Activated CD4-positive, alpha-beta T cell treated with anti-CD3 and anti-CD28 coated beads for 36 hours (primary cell): ENCODE measurements at places on chromosomes 2 and 18.

DNA sequence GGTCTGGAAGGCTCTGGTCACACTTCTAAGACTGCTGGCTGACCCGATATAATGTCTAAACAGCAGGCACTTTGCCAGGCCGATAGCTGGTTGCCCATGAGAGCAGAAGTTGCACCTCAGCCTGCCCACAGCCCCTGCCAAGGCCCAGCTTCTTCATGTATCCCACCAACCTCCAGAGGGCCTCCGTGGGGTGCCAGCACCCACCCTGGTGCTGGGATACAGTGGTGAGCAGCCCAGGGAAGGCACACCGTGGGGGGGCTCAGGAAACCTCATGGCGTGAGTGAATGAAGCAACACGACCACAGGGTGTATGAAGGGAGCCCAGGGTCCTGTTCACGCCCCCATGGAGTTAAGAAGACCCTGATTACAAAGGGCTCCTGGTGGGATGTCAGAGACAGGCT is 16.2 kb upstream of the GLI2 start:
- no peaks in the 10 kb centered on the region for H3K36me3 ChIP-seq
- no peaks in the 10 kb centered on the region for H3K4me1 ChIP-seq
- H3K27me3 ChIP-seq = peaks cover 2% of the 10 kb centered on the region
- DNase-seq = no peak

GRCh38 chr2:209624192-209624938 is 147.3 kb upstream of the UNC80 start:
- no peak overlapping the region for H3K27ac ChIP-seq
- H3K36me3 ChIP-seq = no peaks in the 10 kb centered on the region
- no peak for DNase-seq
- H3K4me3 ChIP-seq = no peak overlapping the region
- H3K27me3 ChIP-seq = no peaks in the 10 kb centered on the region
- H3K4me1 ChIP-seq = no peaks in the 10 kb centered on the region

DNA sequence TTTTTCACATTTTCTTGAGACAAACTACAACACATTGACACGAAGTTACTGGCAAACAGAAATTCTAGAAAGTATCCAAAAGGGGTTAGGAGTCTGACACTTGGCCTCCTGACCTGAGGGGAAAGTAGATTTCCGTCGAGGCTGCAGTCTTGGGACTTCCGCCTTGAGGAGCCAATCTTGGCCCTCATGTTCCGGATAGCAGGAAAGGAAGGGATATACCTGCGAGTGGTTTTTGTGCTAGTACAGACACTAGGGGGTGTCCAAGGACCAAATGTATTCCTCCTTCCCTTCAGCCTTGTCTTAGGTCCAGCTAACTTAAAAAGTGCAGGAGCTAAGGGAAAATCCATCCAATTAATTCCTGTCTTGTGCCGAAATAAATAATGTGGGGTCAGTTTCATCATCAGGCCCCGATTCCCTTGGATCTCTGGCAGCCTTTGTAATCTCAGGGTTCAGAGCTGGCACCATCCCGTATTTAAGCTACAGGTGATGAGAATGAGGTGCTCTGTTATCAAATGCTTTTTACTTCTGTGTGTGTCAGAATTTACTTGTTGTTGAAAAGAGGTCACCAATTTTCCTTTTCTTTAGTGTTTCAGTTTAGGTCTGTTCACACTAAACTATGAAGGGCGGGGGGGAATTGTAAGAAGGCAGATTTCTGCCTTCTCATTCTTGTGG is 330.2 kb upstream of the FANCL start:
- no peaks in the 10 kb centered on the region for H3K36me3 ChIP-seq
- peaks cover 2% of the 10 kb centered on the region for H3K4me1 ChIP-seq
- no peak overlapping the region for H3K27ac ChIP-seq
- DNase-seq = peak; percentile 22

DNA sequence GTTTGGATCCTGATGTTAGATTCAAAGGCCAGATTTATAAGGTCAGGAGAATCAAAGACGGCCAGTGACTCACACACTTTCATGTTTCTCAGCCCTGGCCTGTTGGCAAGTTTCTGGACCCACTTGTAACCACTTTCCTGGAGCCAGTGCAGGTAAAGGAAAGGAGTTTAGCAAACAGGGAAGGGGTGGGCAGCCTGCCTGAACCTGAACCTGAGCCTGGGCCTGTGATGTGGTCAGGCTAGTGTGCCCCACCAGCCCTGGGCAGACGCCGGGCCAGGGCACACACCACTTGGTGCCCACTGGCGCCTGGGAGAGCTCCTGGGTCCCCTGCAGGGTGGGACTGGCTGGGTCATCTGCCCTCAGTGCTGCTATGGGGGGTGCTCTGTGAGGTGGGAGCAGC is 100.5 kb upstream of the SPRED2 start:
- DNase-seq = no peak
- no peaks in the 10 kb centered on the region for H3K36me3 ChIP-seq
- H3K4me3 ChIP-seq = no peak overlapping the region
- H3K4me1 ChIP-seq = no peaks in the 10 kb centered on the region

GRCh38 chr18:48645427-48646002 is 106.7 kb downstream of the CTIF start:
- no peak overlapping the region for H3K27ac ChIP-seq
- DNase-seq = no peak
- H3K27me3 ChIP-seq = peaks cover 2% of the 10 kb centered on the region
- no peaks in the 10 kb centered on the region for H3K36me3 ChIP-seq
- H3K4me1 ChIP-seq = no peaks in the 10 kb centered on the region

GRCh38 chr2:197675711-197676188 is 363 bp upstream of the RFTN2 start:
- peaks cover 24% of the 10 kb centered on the region for H3K27me3 ChIP-seq
- no peak overlapping the region for H3K27ac ChIP-seq
- H3K4me1 ChIP-seq = no peaks in the 10 kb centered on the region
- H3K4me3 ChIP-seq = no peak overlapping the region

- H3K27me3 ChIP-seq = no peaks in the 10 kb centered on the region
- no peak overlapping the region for H3K27ac ChIP-seq
- no peak overlapping the region for H3K4me3 ChIP-seq
- DNase-seq = no peak
- H3K36me3 ChIP-seq = no peaks in the 10 kb centered on the region
Observed at GRCh38 chr2:167353605-167354280, 465.5 kb downstream of the XIRP2 start.

- H3K27me3 ChIP-seq = no peaks in the 10 kb centered on the region
- H3K4me3 ChIP-seq = no peak overlapping the region
- DNase-seq = no peak
Observed at GRCh38 chr2:82790206-82791021, 1668.7 kb downstream of the SUCLG1 start.

GRCh38 chr18:12750076-12750714 is 47.4 kb downstream of the PSMG2 start:
- H3K4me1 ChIP-seq = peaks cover 15% of the 10 kb centered on the region
- DNase-seq = peak; percentile 67
- H3K27ac ChIP-seq = peak overlapping the region; percentile 40
- no peaks in the 10 kb centered on the region for H3K36me3 ChIP-seq
- no peaks in the 10 kb centered on the region for H3K27me3 ChIP-seq

DNA sequence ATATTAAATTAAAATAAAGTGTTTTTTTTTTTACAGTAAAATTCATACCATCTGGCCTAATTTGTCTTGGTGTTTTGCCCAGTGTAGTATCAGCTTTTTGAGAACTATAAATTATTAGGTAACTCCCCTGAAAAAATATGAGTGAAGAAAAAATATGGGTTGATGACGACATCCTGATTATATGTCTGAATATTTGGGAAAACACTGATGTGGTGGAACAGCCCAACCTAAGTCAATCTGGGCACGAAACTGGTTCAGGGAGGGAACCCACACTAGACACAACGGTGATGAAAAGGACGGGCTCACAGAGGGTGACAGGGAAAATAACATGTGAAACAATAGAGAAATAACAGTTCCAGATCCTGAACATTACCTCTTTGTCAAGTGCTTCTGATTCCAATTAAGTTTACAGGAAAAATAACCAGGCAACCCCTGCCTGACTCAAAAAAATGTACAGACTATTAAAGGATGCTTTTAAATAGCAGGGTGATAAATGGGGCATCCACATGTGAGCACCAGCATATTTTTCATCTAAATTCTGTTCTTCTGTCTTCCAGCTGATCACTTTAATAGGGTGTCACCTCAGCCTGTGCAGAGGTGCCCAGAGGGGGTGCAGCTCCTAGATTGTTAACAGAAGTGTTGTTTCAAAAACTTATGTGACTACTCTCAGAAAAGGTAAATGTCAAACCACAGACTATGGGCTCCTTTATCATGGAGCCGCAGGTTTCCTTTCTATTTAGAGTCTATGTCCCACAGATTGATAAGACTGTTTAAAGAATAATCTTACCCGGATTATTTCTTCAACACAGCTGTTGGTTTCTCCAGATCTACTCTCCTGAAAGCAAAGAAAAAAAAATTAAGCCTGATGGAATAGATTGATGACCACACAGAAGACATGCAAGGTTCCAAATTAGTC is 305.4 kb downstream of the AFF3 start:
- no peaks in the 10 kb centered on the region for H3K27me3 ChIP-seq
- H3K36me3 ChIP-seq = no peaks in the 10 kb centered on the region
- peaks cover 11% of the 10 kb centered on the region for H3K4me1 ChIP-seq
- DNase-seq = no peak
- no peak overlapping the region for H3K27ac ChIP-seq
- H3K4me3 ChIP-seq = no peak overlapping the region

DNA sequence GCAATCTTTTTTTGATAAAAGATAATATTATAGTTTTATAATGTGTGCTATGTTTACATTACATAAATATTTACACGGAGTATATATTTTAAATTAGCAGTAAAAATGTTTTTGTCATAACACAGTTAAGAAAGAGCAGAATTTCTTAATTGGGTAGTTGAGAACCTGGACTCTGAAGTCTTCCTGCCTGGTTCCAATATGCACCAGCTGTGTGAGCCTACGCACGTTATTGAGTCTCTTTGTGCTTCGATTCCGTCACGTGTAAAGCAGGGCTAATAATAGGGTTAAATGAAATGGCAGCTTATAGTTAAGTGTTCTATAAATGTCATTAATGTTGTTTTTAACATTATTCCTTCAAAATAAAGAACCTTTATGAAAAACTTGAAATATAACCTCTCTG is 1.2 kb upstream of the CCDC88A start:
- peak overlapping the region; percentile 77 for H3K4me3 ChIP-seq
- H3K27ac ChIP-seq = no peak overlapping the region
- DNase-seq = no peak
- H3K4me1 ChIP-seq = peaks cover 34% of the 10 kb centered on the region

DNA sequence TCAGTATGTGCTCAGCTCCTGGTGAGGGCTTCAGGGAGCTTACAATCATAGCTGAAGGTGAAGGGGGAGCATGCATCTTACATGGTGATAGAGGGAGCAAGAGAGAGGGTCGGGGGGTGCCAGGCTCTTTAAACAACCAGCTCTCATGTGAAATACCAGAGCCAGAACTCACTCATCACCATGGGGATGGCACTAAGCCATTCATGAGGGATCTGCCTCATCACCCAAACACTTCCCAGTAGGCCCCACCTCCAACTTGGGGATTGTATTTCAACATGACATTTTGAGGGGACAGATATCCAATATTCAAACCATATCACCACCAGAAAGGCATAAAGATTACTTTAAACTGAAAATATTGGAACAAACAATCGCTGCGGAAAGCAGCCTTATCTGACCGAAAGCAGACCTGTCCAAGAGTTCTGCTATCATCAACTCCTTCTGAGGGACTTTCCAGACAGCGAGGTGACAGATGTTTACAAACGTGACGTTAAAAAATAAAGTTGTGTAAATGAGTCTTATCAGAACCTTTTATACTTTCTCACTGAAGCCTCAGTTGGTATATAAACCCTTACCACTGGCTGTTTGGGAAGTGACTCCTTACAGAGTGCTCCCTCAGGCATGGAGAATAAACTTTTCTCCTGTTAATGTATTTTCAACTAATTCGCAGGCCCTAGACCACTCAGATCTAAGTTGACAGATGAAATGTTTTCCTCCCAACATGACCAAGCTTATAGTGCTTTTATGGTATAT is 35.5 kb upstream of the PTH2R start:
- H3K4me3 ChIP-seq = no peak overlapping the region
- no peak for DNase-seq
- H3K27me3 ChIP-seq = no peaks in the 10 kb centered on the region
- H3K4me1 ChIP-seq = no peaks in the 10 kb centered on the region
- H3K36me3 ChIP-seq = no peaks in the 10 kb centered on the region

GRCh38 chr2:217060516-217060915 is 200.7 kb upstream of the TNP1 start:
- peaks cover 2% of the 10 kb centered on the region for H3K27me3 ChIP-seq
- no peak overlapping the region for H3K27ac ChIP-seq
- H3K4me3 ChIP-seq = no peak overlapping the region
- H3K36me3 ChIP-seq = no peaks in the 10 kb centered on the region
- no peak for DNase-seq

- H3K4me1 ChIP-seq = no peaks in the 10 kb centered on the region
- H3K36me3 ChIP-seq = no peaks in the 10 kb centered on the region
- no peak overlapping the region for H3K27ac ChIP-seq
- DNase-seq = no peak
- no peak overlapping the region for H3K4me3 ChIP-seq
Observed at GRCh38 chr2:111617299-111618225, 266.4 kb downstream of the ANAPC1 start.
